CD8-positive, alpha-beta memory T cell (primary cell): ENCODE measurements at places on chromosomes 7 and 10.

DNA sequence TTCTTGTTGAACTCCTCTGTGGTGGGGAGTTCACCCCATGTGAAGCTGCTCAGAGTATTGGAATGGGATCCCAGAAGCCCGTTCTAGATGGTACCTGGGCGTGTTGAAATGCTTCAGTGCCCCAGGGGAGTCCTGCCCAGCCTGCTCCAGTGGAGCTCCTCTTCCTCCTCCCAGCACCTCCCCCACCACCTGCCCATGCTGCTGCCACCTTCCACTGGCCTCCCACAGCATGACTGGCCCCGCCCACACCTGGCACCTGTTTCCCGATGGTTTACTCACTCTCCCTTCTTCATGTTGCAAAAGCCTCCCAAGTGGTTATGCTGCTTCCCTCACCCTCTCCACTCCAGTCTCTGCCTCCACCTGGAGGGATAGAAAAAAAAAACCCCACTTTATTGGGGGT is 32.2 kb upstream of the PCBD1 start:
- no peak for DNase-seq

- DNase-seq = no peak
These were observed 2.8 kb downstream of the TDRD1 start for GRCh38 chr10:114181971-114182370.

- no peak for DNase-seq
These were observed 7.9 kb upstream of the PAX2 start for GRCh38 chr10:100737355-100738054.

GRCh38 chr10:103433858-103434257 is 18.3 kb downstream of the CALHM2 start:
- DNase-seq = no peak

- DNase-seq = no peak
These were observed 52.5 kb upstream of the NKX6-2 start for GRCh38 chr10:132838346-132838970.

GRCh38 chr10:71725998-71726579 is 6.5 kb upstream of the C10orf105 start:
- peak; percentile 52 for DNase-seq

DNA sequence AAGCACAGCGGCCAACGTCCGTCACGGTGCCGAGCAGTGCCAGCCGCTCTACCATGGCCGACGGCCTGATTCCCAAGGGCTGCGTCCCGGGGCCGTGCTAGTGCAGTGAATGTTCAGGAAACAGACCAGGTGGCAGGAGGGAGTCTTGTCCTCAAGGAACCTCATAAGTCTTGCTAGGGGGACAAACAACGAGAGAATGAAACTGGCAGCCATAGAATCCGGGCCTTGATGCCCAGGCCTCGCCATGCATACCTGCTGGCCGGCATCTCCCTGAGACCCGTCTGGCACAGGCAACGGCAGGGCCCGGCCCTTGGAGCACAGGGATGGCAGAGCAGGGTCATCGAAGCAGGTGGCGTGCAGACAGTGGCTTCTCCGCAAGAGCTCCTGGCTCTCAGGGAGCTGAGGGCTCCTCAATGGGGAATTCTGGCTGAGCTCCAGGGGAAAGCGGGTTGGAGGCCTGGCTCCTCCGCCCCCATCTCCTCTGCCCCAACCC is 58.8 kb downstream of the DIP2C start:
- DNase-seq = no peak

DNA sequence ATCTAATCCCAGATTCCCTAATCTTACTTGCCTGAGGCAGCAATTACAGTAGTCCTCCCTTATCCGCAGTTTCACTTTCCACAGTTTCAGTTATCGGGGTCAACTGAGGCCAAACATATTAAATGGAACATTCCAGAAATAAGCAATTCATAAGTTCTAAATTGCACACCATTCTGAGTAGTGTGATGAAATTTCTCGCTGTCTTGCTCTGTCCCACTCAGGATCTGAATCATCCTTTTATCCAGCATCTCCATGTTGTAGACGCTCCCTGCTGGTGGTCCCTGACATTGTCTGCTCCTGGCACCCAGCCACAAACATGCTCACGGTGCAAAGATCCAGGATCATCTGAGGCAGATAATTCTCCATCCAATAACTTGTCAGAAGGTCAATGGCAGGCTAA is 128.7 kb upstream of the CXCL12 start:
- no peak for DNase-seq

- DNase-seq = no peak
These were observed 16.6 kb downstream of the ZNF777 start for GRCh38 chr7:149444287-149444686.

DNA sequence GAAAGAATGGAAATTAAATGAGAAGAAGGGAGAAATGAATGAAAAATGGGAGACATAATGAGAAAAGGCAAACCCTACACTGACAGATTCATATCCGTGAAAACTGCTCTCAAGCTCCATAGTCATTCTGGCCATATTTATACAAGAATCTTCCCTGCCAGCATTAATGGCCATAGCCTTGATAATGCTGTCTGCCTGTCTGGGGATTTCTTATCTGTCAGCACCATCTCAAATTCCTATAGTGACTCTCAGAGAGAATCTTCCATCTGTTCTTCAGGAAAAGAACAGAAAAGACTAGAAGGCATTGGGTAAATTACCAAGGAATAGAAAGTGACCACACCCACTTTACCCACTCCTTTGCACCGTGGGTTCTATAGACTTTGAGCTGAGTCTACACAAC is 295.9 kb downstream of the PLXNA4 start:
- DNase-seq = no peak

DNA sequence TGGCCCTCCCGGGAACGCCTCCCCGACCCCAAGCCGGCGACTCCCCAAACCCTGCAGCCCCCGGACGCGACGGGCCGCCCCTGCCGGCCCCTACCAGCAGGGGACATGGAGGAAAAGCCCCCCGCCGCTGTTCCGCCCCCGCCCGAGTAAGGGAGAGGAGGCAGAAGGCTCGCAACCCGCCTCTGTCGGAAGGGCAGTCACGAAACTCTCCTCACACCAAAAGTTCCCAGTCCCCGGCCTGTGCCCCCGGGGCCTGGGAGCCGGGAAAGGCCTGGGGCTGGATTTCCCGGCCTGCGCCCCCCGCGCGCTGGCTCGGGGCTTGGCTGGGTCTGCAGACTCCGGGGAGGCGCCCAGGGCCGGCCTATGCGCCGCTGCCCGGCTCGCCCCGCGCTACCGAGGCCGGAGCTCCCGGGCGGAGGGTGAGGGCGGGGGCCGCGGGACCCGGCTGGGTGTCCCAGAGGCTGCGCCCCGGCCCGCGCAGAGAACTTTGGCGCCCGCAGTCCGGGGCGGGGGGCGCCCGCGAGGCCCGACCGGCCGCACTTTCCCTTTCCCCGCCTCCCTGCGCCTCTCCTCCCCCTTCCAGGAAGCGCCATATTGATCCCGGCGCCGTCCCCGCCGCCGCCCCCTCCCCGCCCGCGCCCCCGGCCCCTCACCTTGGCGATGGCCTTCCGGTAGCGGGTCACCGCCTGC is 728 bp downstream of the PARD3 start:
- DNase-seq = no peak

DNA sequence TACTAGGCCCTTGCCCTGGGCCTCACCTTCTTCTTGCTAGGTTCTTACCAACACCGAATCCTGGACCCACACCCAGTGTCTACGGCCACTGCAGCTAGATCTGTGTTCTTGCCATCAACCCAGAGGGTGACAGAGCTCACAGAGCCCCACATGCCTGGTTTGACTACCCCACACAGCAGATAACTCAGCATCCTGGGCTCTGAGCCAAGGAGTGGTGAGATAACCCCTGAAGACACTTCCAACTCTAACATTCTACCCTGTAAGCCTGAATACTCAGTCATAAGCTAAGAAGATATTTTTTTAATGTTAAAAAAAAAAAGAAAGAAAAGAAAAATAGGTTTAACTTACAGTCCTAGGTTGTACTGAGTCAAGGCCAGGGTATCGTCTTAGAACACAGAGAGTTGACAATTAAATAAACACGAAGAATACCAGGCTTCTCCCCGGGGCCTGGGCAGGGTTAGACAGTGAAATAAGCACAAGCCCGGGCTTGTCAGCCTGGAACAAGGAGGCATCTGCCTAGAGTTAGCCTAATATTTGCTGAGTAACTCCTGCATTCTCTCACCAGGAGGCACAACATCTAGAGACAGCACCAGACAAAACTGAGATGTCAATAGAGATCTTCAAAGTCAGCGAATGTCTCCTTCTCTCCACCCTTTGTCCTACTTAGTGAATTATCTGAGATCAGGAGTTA is 556.5 kb upstream of the LRRN3 start:
- DNase-seq = no peak

DNA sequence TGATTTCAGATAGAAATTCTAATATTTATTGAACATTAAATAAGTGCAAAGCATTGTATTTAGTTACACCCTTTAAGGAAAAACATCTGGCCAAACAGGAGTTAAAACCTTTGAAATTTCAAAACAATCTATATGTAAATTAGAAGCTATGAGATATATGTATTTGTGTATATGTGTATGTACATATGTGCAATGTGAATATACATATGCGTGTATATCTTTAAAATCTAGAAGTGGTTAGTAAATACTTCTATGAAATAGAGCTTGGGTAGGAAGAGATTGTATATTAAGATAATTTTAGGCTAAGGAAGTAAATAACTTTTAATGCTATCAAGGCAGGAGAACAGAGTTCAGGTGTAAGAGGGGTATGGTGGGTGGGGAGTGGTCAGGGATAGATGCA is 9.3 kb downstream of the WEE2 start:
- no peak for DNase-seq

DNA sequence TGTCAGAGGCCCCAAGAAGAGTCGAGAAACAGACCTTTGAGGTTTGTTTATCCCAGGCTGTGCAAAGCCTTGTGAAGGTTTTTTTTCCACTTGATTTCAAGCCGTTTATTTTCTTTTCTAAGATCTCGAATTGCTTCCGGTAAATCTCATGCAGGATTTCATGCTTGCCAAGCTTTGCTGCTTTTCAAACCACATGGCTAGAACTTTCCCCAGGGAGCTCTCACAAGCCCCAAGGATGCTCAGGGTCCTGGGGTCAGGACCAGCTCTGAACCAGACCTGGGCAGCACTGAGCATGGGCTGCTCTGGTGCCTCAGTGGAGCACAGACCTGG is 48.0 kb upstream of the AQP1 start:
- DNase-seq = no peak

- no peak for DNase-seq
These were observed 172.8 kb upstream of the IMMP2L start for GRCh38 chr7:111734954-111735660.

GRCh38 chr7:42351316-42351935 is 114.4 kb upstream of the GLI3 start:
- DNase-seq = no peak

DNA sequence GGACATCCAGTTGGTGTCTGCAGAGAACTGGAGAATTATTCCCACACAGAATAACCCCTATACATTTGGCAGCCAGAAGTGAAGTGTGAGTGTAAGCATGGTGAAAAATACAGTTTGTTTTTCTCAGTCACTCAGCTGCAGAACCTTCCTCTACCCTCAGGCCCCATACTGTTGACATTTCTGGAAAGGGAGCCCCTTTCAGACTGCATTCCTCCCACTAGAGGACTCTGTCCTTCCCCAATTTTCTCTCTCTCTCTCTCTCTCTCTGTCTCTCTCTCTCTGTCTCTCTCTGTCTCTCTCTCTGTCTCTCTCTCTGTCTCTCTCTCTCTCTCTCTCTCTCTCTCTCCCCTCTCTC is 86.8 kb upstream of the STEAP1B start:
- no peak for DNase-seq

- no peak for DNase-seq
These were observed 231.2 kb downstream of the FANK1 start for GRCh38 chr10:126127481-126128029.

DNA sequence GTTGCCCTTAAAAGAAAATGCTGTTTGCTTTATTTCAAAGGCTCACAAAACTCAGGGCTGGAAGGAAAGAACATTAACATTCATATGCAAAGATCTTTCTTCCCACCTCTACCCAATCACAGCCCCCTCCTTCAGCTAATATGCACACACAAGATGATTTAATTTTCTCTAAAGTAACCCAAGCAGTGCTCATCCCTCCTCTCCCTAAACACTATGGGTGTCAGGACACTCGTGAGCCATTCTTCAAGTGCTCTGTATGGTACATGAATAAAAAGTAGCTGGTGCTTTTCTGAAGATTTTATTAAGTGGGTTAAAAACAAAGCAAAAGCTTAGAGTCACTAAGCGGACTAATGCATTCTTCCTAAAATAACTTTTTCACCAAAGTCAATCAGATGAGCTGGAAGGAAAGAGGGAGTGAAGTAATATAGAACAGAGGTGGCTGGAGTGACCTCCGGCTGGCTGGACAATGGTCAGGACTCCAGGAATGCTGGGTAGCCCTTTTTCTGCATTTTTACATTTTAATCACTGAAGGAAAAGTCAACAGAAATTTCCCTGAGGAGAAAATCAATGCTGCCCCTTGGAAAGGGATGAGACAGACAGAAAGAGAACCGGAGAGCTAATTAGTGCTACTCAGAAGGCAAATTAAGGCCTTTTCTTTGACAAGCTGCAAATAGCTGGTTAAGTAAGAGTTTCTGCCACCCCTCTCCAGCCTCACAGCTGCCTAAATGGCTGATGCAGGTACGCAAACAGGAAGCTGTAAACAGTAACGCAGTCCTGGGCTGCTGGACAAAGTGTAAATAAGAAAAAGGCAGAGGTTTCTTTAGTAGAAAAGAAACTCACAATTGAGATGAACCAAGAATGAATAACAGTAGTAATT is 6.6 kb downstream of the DGKI start:
- DNase-seq = no peak

GRCh38 chr10:3397846-3398245 is 225.3 kb upstream of the PITRM1 start:
- DNase-seq = no peak

DNA sequence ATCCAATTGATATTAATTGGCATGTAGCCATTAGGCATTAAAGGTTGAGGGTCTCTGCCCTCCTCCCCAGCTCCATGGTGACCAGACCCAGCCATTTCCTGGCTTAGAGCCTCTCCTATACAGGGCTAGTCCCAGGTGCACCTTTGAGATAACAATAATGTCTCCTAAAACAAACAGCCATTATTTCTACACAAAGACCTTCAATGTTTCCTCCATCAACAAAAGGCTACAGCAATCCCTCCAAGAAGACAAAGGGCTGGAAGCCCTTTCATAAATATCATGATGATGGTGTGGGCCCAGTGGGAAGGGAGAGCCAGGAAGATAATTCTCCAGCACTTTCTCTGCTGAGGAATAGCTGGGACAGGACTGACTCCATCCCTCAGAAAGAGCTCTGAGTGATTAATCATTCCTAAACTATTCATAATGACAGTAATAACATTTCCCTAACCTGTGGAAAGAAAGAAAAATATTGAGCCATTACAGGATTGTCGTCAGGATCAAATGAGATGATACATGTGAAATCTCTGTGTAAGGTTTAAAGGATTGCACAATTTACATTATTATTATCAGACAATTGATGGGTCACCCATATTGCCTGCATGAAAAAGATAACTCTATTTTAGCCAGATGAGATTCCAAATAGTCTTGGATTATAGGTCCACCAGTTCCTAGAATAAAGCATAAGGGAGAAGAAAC is 10.2 kb downstream of the PKD2L1 start:
- no peak for DNase-seq

GRCh38 chr10:80281784-80282765 is 7.4 kb downstream of the MAT1A start:
- no peak for DNase-seq
